Brain pericyte (primary cell): ENCODE measurements at places on chromosomes 13 and 19.

DNA sequence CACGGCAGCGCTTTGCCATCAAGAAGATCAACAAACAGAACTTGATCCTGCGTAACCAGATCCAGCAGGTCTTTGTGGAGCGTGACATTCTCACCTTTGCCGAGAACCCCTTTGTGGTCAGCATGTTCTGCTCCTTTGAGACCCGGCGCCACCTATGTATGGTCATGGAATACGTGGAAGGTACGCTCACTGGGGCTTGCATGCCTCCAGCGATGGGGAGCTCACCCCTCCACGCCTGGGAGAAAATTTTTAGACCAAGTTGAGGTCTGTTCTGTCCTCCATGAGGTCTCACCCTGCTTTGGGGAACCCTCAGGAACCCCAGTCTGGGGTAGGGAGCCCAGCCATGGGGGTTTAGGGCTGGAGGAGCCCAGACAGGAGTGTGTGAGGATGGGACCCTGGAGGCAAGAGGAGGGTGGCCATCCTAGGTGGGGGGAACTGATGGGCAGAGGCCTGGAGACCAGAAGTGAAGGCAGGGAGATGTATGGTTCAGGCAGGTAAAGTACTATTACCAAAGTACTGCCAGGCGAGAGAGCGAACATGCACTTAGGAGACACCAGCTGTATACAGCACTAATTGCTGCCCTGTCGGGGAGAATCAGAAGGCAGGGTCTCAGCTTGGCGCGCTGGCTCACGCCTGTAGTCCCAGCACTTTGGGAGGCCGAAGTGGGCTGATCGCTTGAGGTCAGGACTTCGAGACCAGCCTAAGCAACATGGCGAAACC lies 22.3 kb upstream of the PIK3R2 start:
- no peak for DNase-seq

DNA sequence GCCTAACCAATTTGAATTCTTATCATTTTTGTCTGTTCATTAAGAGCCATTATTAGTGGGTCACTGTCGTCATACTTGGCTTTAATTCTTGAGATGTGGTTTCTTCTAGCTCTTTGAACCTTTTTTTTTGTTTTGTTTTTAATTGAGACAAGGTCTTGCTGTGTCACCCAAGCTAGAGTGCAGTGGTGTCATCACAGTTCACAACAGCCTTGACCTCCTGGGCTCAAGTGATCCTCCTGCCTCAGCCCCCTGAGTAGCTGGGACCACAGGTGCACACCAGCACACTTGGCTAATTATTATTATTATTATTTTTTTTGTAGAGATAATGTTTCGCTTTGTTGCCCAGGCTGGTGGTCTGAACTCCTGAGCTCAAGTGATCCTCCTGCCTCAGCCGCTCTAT lies 25.8 kb upstream of the LDLR start:
- no peak for DNase-seq

DNA sequence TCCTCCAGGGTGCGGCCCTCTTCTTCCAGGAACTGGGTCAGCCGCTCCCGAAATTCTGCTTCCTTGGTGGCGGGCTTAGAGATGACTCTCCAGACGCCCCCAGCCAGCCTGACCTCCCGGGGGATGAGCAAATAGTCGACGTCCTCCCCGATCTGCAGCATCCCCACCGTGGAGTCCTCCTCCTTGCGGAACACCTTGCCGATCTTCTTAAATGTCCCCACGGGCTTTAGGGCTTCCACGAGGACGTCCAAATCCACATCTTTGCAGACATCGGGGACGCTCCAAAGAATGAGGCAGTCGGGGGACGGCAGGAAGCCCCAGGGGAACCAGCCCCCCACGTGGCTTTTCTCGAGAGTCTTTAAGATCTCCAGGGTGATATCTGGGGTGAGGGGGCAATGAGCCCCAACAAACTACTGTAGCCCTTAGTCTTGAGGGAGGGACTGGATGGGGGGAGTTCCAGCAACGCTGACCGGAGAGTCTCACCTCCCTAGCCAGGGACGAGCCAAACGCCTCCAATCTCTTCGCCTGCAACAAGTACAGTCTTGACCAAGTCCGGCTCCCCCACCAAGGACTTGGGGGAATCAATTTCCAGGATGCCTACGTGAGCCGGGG lies 608 bp downstream of the CCDC8 start:
- no peak for DNase-seq

- DNase-seq, result no peak
These were observed 7.6 kb downstream of the SLC39A3 start for GRCh38 chr19:2732157-2732725.

DNA sequence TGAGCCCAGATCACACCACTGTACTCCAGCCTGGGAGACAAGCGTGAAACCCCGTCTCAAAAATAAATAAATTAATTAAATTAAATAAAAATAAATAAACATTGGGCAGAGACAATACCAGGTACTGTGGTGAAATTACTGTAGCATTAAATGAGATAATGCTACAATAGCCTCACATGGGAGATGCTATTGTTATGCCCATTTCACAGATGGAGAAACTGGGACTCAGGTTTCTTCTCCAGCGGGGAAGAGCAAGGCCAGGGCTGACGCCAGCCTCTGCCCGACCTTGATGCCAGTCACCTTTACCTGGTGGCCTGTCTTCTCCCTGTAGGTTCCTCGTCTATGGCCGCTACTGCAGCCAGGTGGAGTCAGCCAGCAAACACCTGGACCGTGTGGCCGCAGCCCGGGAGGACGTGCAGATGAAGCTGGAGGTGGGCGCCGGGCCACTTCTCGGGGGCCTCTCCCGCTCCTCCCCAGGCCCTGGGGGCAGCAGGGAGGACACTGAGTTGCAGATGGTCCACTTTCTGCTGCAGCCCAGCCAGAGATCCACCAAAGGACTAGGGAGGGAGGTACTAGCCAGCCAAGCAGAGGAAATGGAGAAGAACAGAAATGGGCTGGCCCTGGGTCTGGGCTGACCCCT lies 53.9 kb downstream of the VAV1 start:
- no peak for DNase-seq

DNA sequence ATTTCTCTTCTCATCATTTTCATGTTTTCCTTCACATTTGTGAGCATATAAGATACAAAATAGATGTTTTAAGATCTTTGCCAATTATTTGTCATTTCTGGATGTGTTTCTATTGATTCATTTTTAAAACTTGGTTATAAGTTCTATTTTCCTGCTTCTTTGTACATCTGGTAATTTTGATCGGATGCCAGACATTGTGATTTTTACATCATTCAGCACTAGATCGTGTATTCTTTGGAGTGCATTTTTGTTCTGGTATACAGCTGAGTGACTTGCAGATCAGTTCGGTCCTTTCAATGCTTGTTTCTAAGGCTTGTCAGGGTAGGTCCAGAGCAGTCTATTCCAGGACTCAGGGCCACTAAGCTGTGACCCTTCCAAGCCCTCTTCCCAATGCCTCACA lies 198.2 kb downstream of the KLF12 start:
- no peak for DNase-seq

GRCh38 chr19:1852581-1853128 lies 4.4 kb upstream of the REXO1 start:
- no peak for DNase-seq

GRCh38 chr13:27117158-27117557 lies 54.5 kb downstream of the USP12 start:
- DNase-seq, result no peak

- DNase-seq, result no peak
These were observed 6.5 kb upstream of the TNFSF9 start for GRCh38 chr19:6524311-6524710.

DNA sequence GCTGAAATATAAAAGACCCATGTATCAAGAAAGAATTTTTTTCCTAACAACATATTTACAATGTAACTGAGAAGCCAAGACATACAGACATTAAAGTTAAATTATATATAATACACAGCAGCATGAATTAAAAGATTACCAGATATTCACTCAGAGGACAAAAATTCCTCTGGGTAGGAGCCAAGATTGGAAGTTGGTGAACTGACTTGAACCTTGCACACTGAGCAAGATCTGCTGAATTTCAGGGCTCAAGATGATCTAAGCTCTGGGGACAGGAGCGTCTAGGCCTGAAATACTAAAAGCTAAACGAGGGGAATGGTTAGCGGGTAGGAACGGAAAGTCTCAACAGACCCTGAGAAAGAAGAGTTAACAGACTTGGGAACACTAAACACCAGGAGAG lies 8.5 kb downstream of the FOXO1 start:
- no peak for DNase-seq

DNA sequence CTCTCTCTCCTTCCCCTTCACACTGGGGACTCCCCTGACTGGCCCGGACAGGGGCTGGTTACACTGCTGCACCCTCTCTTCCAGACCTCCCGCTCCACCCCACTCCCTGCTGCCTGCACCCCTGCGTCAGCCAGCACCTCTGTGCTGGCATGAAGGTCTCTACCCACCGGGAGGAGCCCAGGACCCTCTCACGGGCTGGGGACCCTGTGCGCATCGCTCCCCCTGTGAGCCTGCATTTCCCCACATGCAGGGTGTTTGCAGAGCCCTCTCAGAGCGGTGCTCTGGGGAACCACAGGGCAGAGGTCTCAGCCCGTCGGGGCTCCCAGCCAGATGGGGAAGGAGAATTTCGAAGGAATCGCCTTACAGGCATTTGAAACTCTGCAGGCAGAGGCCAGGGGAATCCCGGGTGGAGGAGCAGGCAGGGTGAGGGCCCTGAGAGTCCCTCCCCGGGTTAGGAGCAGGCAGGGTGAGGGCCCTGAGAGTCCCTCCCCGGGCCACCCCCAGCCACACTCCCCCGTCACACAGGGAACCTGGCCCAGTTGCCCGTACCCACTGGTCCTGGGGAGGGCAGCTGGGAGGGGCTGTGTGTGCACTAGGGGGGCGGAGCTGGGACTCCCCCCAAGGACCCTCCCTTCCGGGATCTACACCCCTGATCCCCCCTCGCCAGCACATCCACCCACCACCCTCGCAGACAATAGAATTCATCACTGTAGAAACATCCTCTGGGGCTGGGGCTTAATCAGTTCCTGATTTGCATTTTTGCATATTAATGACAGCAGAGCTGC lies 16.3 kb upstream of the TCF3 start:
- DNase-seq, result no peak
